ENCODE measurements at places on chromosomes 5 and 9.
A peak's percentile ranks its signal among the peaks of the same experiment; 100 is the strongest.

GRCh38 chr9:86944796-86945727 is 2.2 kb downstream of the GAS1 start:
- DNase-seq: peak; percentile 22

GRCh38 chr5:161369022-161369421 is 177.5 kb downstream of the GABRB2 start:
- DNase-seq: no peak

DNA sequence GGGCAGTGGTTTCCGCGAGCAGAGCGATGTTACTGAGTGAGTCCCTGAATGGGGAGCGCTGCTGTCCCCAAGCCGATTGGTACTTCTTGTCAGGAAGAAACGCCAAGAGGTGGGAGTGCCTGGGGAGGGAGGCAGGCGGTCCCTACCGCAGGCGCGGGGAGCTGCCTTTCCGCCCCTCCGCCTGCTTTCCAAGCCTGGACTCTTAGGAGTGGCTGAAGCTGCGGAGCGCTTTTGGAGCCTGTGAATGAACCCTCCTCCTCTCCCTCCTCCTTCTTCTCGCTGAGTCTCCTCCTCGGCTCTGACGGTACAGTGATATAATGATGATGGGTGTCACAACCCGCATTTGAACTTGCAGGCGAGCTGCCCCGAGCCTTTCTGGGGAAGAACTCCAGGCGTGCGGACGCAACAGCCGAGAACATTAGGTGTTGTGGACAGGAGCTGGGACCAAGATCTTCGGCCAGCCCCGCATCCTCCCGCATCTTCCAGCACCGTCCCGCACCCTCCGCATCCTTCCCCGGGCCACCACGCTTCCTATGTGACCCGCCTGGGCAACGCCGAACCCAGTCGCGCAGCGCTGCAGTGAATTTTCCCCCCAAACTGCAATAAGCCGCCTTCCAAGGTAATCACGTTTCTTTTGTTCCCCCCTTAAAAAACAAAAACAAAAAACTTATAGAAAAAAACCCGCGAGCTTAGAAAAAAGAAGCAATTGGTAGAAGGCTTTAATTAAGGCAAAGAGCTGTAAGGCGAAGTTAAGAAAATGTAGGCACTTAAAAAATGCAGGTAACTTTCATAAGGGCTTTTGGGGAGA is at the start of gene VCAN:
VCAN (plus strand) TSS at position 340 of the 808 bp plus-strand sequence. CDS start 11,775 bp downstream, outside the sequence.
- no peak for DNase-seq

- DNase-seq: no peak
Observed at GRCh38 chr5:119332978-119333401, 22.8 kb upstream of the TNFAIP8 start.

- no peak for DNase-seq
Observed at GRCh38 chr5:146079695-146080373, 25.5 kb downstream of the PLAC8L1 start.

GRCh38 chr9:135647884-135648283 is 8.5 kb upstream of the GLT6D1 start:
- no peak for DNase-seq

- DNase-seq: no peak
Observed at GRCh38 chr5:113379936-113380806, 54.6 kb downstream of the TSSK1B start.

DNA sequence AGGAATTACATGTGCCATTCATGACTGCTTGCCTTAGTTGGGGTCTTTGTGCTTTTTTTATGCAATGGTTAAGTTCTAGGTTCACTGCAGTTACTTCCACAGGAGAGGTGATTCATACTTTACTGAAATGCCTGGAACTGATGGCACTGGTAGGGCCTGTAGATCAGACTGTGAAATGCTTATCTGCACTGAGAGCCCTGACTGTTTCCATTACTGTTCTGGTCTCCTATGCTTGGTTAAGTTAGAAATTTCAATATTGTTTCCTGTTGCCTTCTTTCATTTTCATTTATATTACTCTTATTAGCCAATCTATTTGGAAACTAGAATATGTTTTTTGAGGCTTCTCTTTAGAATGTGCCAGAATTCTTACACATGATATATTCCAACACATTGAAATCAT is 484.1 kb upstream of the SEMA6A start:
- no peak for DNase-seq

GRCh38 chr9:94056442-94056974 is 27.8 kb upstream of the PTPDC1 start:
- DNase-seq: no peak

DNA sequence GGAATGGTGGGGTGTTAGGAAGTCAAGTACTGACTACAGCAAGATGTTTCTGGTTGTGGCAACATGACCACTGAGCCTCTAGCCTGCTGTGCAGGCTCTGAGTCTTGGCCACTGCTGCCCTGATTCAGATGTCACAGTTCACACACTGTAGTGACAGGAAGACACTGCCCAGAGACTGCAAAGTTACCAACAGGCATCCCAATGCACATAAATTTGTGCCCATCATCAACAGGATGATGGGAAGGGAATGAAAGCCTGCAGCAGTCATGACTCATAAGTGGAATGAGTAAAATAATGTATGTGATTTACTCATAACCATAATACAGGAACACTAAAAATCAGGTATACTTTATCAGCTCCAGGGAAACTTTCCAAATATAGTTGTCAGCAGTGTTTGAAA is 251.6 kb upstream of the HAPLN1 start:
- DNase-seq: no peak

- DNase-seq: no peak
Observed at GRCh38 chr9:133770076-133770777, 32.1 kb upstream of the SARDH start.

GRCh38 chr5:71892641-71893365 is 173.7 kb downstream of the CARTPT start:
- DNase-seq: no peak

DNA sequence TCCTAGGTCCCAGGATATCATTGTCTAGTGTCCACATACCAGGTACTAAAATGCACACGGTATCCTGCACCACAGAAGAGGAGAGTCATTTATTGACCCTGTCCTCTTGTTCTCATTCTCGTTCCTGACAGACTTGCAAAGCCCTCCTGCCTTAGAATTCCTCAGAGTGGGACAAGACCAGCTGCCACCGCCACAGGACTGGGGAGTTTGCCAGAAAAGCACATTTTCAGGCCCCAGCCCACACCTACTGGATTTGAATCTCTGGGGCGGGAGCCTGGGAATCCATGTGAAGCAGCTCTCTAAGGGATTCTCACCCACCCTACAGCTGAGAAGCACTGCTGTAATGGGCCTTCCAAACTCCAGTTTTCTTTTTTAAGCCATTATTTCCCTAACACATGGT is 68.0 kb upstream of the FANCC start:
- no peak for DNase-seq

DNA sequence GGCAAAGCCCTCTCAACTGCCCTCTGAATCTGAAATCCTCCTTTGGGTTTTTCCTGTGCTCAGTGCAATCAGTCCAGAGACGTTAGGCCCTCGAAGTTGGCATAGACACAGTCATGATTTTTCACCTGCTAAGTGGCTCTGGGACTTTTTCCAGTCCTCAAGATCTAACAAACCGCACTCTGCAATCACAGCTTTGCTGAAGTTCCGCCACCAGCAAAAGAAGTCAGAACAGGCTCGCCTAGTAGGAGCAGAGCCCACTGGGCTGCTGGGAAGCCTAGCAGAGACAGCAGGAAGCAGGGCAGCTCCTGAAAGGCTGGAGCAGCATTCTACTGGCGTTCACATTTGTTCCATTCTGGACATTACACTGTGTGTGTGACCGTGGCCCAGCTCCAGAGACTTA is 222.8 kb upstream of the KIF2A start:
- no peak for DNase-seq

- DNase-seq: no peak
Observed at GRCh38 chr5:17064241-17064640, 128.2 kb upstream of the MYO10 start.

DNA sequence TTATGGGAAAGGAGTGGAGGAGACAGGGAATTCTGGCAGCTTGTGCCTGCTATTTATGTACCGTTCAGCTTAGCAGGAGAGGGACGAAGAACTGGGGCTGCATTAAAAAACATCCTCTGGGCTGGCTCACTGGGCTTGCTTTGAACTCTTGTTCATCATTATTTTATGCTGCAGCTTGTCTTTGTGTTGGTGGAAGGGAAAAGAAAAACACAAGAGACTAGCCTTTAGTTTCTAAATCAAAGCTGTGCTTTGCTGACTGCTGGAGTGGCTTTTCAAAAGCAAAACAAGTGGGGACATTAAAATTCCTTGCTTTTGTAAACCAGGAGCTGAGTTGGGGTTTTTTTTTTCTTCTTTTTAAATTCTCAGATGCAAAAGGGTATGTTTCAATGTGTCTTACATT is 5.9 kb upstream of the RGMB start:
- DNase-seq: no peak

DNA sequence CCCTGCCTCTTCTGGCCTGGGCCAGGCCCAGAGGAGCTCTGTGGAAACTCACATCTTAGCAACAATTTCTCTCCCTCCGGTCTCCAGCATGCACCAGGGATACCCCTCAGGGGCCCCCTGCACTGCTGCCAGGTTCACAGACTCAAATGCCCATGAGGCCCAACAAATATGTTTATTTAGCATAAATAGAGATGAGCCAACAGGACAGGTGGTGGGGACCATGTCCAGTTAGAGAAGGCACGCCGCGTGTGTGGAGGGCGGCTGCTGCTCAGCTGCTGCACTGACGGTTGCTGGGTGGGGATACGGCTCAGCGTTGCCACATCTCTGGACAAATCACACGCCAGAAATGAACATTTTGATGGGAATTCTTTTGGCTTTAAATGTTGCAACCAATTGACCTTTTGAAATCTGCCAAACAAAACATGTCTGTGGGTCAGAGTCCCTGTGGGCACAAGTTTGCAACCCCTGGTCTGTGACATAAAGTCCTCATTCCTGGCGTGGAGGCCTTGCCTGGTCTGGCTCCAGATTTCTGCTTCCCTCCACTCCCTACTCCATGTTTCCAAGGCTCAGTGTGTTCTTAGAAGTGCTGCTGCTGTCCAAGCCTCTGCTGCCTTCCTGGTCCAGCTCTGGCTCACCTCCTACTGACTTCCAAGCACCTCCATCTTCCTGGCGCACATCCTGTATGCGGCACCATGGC is 88.9 kb downstream of the AMBP start:
- no peak for DNase-seq

DNA sequence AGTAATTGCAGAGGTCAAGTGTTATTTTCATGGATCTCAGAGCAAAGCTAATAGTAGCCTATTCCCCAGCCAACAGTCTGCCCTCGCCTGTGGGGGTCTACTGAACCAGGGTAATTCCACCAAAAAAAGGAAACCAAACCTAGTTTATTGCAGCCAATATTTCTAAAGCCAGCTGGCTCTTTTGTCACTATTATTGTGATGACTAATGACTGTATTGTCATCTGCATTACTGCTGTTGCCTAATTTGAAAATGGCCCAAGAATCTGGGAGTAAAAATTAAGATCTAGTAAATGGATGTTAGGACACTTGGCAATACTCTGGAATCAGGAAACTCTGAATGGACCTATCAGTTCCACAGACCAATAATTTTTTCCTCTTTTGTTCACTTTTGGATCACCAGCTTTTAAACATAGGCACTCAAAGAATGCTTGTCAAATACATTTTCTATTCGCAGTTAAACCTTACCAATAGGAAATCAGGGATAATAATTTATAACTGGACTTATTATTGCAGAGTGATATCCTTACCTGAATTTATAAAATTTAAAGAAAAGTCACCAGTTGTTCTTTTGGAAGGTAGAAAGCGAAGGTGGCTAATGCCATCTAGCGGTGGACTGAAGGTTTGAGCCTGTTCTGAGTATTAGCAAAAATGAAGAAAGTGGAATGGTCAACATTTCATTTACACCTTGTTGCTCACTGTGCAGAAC is 69.2 kb downstream of the SYK start:
- DNase-seq: peak; percentile 53

DNA sequence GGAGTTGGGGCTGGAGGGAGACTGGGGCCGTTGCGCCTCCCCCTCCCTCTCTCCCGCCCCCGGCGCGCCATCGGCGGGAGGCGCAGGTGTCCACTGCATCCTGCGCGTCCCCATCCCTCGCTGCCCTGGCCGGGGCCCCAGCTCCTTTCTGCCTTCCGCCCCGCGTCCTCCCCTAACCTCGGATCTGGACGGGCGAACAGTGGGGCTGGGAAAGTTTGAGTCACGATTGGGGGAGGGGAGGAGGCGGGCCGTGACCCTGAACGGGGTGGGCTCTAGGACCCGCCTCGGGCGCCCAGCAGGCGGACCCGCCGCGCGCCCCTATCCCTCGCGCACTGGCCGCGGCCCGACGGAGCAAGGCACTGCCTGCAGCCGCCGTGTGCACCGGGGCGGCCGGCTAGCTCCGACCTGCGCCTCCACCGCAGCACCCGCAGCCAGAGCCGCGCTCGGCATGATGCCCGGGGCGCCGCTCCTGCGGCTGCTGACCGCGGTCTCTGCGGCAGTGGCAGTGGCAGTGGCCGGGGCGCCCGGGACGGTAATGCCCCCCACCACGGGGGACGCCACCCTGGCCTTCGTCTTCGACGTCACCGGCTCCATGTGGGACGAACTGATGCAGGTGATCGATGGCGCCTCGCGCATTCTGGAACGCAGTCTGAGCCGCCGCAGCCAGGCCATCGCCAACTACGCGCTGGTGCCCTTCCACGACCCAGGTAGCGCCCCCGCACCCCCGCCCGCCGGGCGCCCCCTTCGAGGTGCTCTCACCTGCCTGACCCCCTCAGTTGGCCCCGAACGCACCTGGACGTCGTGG is at the start of gene HMCN2:
HMCN2 (plus strand) TSS at position 330 of the 805 bp plus-strand sequence; CDS start at position 449, 119 bp downstream.
- no peak for DNase-seq

DNA sequence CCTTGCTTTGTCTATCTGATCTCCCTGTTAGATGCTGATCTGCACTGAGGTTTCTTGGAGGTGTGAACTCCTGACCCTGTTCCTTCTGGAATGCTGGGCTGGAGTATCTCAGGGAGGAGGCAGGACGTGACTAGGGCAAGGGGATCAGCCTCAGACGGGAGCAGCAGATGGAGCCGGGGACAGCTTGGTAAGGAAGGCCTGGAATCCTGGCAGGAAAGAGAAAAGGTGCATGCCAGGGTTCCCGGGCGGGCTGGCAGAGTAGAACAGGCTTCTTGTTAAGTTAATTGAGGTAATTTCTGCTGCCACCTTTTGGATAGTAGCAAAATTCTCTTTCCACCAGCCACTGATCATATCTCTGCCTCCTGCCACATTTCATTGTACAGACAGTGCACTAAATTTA is 180.9 kb downstream of the ZNF462 start:
- no peak for DNase-seq

- DNase-seq: no peak
Observed at GRCh38 chr5:573976-574375, 38.2 kb upstream of the CEP72 start.
